Fibroblast of the aortic adventitia (primary cell): ENCODE measurements at places on chromosomes 7 and 10.
A peak's percentile ranks its signal among the peaks of the same experiment; 100 is the strongest.

DNA sequence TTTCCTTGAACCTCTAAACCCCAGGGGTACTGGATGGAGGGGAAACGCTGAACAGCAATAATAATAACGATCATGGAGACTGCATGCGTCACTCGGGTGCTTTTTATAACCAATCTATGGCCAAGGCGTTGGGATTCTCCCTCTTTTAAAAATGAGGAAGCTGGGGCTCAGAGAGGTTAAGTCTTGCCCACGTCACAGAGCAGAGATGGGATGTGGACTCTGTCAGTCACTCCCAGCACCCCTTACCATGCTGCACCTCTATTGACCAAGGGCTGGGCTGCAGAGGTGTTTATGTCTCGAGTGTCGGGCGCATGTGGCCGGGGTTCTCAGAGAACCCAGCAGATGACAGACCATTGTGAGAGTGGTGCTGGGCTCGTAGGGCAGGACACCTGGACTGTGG lies 129.9 kb downstream of the CDH23 start:
- no peak for DNase-seq

GRCh38 chr7:149620961-149621360 lies 123.4 kb upstream of the ZNF746 start:
- no peak for DNase-seq

DNA sequence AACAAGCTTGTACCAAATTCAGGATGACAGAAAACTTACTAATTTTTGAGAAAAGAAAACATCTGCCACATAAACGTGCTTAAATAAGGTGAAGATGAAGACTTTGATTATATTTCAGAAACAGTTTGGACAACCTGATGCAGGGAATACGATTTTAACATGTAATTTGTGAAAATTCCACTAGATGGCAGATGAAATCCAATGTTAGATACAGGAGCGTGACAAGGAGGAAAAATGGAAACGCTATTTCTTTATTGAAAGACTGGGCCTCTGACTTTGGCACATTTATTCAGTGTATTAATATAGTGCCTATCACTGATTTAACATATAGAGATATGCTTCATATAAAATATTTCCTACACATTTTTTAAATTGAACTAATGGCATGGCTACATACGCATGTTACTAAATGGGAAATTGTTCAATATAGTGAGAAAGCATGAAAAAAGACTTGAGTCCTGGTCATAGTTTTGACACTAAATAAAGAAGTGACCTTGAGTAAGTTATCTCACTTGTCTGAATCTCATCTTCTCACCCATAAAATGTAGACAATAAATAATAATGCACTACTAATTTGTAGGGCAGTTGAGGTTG lies 60.7 kb downstream of the CD36 start:
- DNase-seq: peak; percentile 77

GRCh38 chr10:62248465-62248864 lies 20.2 kb downstream of the RTKN2 start:
- DNase-seq: peak; percentile 67

DNA sequence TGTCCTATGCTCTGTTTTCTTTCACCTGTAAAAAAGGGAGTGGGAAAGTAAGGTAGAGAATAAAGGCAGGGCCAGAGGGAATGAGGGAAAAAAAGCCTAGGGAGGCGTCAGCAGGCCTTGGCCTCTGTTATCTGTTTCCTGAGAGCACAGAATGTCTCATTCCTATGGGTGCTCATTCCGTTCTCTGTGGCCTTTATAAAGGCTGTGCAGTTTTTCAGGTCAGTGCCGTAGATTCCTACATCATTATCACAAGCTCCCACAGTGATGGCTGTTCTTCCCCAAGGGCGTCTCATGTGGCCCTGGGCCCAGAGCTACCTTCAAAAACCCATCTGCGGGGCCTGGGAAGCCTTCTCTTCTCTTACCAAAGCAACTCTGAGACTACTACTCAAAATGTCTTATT lies 16.7 kb upstream of the AKR1B10 start:
- DNase-seq: no peak

DNA sequence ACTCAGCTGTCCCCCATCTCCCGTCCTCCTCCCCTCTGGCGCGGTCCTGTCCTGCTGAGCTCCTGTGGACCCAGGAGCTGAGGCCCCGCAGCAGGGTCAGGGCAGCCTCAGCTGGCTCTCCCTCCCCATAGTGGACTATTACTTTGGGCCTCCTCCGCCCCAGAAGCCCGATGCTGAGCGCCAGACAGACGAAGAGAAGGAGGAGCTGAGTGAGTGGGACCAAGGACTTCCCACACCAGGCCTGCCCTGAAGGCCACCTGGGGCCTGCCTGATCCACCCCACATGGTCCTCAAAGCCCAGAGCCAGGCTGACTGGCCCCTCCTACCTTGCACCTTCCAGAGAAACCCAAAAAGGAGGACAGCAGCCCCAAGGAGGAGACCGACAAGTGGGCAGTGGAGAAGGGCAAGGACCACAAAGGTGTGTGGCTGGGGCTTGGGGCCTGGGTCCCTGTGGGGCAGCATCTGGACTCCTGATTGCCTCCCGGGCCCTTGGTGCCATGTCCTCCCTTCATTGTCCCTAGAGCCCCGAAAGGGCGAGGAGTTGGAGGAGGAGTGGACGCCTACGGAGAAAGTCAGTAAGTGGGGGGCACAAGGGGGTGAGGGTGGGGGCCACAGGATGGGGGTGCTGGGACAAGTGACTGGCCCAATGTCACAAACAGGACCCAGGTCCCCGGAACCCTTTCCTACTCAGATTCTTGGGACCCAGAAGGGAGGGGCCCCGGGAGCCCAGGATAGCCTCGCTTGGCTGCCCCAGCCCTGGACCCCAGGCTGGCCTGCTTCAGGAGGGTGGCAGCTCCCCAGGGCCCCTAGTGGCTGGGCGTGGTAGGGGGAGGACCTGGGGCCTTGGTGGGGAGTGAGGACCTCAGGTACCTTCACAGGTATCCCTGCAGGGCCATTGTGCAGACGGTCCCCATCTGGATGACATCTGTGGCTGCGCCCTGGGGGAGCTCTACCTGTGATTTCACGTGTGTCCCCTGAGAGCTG lies 4.9 kb downstream of the AEBP1 start:
- no peak for DNase-seq

DNA sequence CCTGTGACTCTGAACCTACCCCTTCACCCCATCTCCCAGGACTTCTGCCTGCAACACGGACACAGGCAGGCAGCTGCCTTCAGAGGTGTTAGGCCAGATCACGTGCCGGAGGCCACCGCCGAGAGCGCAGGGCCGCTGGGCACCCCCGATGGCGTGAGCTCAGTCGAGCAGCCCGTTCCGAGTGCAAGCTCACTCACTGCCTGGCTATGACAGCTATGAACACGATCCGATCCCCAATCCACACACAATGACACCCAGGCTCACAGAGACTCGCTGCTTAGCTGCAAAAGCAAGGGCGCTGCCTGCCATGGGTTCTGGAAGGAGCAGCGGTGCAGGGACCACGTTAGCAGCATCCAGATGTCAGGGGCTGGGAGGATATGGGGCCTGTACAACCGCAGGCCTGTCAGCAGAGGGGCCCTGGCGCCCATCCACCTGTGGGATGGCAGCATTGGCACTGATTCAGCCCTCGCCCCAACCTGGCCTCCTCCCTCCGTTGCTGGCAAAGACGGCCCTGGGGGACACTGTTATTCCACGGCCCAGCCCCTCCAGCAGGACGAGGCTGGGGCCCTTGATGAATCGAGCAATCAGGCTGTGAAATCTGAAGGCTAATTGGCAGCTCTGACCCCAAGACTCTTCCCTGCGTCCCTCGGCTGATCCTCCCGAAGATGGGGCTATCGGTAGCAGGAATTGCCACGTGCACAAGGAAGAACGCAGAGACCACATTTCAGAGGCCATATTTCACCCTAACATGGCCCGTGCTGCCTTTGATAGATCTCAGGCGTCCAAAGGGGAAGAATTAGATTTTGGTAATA lies 230.1 kb downstream of the ELFN1 start:
- DNase-seq: no peak

GRCh38 chr10:76774987-76775603 lies 862.5 kb downstream of the KCNMA1 start:
- no peak for DNase-seq

GRCh38 chr7:40571796-40572195 lies 437.0 kb downstream of the SUGCT start:
- peak; percentile 37 for DNase-seq

- no peak for DNase-seq
Observed at GRCh38 chr7:70355198-70356020, 757.1 kb downstream of the AUTS2 start.

GRCh38 chr10:7029672-7030071 lies 381.2 kb downstream of the SFMBT2 start:
- no peak for DNase-seq

DNA sequence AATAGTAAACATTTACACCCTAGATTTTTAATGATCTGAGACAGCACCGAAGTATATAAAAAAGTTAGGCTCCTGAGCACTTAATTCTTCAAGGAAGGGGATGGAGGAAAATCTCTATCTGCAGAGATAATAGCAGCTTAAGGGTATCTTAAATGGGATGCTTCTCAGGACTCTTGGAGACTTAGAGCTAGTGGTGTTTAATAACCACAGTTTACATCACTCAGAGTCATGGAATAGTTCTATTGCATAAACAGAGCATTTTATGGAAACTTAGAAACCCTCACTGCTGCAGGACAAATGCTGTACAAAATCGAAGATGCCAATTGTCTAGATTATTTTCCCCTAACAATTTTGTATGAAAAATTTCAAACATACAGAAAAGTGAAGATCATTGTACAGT lies 398.9 kb upstream of the GALNT17 start:
- DNase-seq: no peak

DNA sequence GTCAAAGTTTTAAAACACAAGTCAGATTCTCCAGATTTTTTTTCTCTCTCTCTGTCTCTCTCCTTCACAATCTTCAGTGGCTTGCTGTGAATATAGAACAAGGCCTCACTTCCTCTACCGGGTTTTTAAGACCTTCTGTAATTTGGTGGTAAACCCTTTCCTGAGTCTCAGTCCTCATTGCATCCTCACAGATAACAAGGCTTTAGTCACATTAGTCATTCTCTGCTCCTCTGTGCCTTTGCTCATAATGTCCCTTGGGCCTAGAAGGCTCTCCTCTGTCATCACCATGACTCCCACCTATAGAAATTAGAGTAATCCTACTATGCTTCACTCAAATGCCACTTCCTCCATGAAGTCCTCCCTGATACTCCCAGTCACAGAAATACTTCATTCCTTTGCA lies 172.7 kb upstream of the HPS1 start:
- no peak for DNase-seq

DNA sequence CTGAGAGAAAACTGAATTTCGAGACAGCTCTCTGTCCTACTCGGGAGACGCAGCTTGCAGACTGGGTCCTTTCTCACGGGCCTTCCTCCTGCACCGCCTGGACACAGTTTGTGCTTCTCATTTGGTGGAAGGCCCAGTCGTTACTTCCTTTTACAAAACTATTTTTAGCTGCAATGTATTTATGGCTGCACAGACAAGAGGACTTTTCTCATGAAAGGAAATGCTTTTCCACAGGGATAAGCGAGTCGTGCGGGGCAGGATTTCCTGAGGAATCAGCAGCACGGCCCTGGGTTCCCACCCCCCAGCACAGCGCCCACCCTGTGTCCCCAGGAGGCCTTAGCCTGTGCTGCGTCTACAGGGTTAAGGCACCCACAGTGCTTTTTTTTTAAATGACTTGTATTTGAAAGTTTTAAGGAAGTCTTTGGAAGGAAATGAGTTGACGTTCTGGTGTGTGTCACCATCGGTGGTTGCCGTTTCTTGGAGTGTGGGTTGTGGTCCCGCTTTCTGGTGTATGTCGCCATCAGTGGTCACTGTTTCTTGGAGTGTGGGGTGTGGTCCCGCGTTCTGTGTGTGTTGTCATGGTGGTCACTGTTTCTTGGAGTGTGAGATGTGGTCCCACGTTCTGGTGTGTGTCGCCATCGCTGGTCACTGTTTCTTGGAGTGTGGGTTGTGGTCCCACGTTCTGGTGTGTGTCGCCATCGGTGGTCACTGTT lies 50.9 kb downstream of the INPP5A start:
- DNase-seq: peak; percentile 32

DNA sequence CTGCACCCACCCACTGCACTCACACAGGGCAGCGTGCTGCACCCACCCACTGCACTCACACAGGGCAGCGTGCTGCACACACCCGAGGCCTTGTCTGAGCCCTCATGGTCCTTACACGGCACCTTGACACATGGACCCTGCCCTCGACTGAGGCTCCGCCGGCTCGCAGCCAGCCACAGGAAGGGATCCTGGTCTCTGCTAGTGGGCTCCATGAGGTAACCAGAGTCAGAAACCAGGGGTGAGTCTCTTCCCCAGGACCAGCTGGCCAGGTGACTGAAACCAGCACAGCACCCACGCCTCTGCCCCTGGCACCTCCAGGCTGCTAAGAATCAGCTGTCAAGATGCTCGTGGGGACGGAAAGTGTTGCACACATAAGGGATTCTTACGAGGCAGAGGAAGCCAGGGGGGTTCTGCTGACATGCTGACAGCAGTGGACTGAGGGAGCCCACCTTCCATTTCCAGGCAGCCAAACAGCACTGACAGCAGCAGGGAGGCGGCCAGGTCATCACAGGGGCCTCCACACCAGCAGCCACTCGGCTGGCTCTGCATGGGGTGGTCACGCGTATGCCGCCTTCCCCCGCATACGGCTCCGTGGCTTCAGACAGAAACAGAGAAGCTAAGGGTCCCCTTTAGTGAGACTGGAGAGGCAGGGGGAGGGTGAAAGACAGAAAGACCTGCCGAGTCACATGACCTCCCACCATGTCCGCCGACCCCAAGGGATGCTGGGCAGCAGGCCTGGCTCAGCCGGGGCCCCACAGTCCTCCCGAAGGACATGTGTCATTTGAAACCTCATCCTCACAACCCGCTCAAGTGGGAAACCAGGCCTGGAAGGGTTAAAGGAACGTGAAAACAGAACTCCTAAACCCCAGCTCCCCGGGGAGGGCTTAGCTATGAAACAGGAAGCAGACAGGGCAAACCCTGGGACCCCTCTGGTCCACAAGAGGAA lies 34.2 kb downstream of the GPER1 start:
- DNase-seq: no peak

DNA sequence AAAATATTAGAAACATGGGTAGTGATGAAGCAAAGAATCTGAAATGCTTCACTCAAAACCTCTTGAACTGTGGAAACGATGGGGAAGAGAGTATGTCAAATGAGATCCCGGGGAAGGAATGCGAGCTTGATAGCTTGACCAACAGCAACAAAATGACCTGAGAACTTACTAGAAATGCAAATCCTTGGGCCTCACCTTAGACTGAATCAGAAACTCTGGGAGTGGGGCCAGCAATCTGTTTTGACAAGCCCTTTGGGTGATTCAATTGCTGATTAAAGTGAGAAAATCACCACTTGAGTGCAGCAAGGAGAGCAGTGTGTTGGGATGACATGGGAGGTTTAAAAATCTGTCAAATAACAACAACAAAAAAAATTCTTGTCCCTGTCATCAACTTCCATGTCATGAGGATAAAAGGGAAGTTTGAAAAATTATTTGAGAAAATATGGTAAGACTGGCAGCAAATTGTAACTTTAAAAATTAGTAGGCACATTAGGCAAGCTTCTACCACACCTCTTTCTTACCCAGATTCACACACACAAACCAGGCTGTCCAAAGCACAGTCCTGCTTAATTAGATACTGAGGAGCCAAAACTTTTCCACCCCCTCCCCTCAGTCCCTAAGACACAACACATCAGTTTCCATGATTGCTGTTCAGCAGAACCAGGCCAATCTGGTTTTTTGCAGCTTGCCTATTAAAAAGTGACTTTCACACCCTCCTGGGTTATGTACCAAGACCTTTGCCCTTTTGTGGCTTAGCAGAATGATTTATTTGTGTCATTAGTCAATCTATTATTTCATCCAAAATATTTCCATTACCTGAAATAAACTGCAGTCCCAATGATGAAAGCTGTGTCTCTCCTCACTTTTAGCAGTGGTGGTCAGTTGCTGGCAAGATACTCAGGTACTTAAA lies 15.6 kb downstream of the CALCR start:
- DNase-seq: no peak

- no peak for DNase-seq
Observed at GRCh38 chr7:2093215-2093842, 139.4 kb downstream of the MAD1L1 start.
